ENCODE measurements at places on chromosomes 4 and X.

- no peak for DNase-seq
These were observed 162.8 kb downstream of the FBXO8 start for GRCh38 chr4:174120446-174121295.

- no peak for DNase-seq
These were observed 176.4 kb downstream of the IL1RAPL2 start for GRCh38 chrX:104742355-104742754.

GRCh38 chr4:25101836-25102235, 58.4 kb downstream of the SEPSECS start:
- DNase-seq = no peak

- no peak for DNase-seq
These were observed 566.4 kb upstream of the DIPK2B start for GRCh38 chrX:45766981-45767501.

DNA sequence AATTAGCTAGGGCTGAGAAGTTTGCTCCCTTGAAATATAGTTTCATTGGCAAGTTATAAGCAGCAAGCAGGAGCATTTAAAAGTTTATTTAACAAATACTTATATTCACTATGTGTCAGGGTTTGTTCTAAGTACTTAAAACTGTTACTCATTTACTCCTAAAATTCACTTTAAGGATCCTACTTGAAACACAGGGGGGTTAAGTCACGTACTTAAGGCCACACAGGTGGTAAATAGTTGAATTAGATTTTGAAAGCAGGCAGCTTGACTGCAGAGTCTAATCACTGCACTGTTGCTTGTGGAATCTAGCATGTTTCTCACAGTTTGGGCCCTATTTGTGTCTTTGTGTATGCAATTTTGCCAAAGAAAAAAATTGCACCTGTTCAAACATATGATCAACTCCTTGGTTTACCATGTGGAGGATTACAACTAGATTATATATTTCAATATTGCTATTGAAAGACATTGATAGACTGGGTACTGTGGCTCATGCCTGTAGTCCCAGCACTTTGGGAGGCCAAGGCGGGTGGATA, 7.6 kb downstream of the SGMS2 start:
- no peak for DNase-seq

DNA sequence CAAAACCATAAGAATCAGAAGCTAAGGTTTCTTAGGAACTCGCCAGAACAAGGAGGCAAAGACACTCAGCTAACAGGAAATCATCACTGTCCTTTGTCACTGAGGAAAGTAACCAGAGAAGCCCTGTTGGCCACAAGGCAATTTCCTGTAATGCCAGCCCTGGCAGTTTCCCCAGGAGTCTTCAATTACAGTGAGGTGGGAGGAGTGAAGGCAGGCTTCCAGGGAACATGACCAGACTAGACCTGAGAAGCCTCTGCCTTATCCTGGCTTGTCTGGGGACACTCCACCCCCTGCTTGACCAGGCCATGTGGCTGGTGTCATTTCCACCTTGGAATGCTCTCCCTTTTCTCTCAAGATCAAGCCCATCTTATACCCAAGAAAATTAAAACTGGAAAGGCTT, 125.3 kb downstream of the COL4A6 start:
- no peak for DNase-seq

DNA sequence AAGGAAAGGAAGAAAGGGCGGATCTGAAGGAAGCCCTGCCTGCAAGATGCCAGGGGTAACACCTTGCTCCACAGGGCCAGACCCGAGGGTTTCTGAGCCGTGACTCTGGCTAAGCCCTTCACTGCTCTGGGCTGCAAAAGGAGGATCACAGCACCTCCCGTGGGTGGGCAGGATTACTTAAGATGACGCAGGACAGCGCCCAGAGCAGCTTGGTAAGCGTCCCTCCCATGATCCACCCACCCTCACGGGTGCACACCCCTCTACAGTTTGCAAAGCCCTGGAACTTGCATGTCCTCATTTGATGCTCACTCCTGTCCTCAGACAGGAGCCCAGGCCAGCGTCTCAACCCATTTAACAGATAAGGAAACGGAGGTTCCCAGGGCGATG, 64.9 kb downstream of the CRMP1 start:
- no peak for DNase-seq

DNA sequence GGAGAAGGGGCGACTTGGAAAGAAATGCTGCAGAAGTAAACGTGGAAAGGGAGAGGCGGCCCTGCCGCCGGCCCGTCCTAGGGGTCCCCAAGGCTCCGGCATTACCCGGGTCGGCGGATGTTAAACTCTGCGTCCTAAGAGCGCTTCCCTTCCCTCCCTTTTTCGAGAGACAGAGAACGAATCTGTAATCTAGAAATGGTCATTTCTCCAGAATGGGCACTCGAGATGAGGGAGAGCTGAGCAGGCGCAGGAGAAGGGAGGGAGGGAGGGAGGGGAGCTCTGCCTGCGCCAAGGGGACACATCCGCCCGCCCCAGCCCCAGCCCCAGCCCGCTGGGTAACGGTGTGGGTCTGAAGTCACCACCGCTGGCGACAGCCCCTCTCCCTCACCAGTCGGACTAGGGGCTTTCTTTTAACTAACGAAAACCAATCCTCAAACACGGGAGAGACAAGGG, 1.7 kb downstream of the HCFC1 start:
- DNase-seq = no peak

GRCh38 chr4:56748271-56748670, 67.2 kb upstream of the HOPX start:
- no peak for DNase-seq

DNA sequence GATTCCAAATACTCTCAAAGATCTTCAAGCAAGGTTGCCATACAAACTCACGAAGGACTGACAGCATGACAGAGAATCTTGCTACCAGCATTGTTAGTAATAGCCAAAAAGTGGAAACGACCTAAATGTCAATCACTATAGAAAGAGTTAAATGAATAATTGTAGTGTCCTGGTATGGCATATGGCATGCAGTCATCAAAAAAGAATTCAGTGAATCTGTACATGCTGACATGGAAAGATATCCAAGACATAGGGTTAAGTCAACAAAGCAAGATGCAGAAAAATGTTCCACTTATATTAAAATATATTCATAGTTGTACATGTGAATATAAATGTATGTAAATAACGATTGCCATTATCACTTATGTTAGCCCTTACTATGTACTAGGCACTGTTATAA, 37.6 kb downstream of the SRPX2 start:
- no peak for DNase-seq

DNA sequence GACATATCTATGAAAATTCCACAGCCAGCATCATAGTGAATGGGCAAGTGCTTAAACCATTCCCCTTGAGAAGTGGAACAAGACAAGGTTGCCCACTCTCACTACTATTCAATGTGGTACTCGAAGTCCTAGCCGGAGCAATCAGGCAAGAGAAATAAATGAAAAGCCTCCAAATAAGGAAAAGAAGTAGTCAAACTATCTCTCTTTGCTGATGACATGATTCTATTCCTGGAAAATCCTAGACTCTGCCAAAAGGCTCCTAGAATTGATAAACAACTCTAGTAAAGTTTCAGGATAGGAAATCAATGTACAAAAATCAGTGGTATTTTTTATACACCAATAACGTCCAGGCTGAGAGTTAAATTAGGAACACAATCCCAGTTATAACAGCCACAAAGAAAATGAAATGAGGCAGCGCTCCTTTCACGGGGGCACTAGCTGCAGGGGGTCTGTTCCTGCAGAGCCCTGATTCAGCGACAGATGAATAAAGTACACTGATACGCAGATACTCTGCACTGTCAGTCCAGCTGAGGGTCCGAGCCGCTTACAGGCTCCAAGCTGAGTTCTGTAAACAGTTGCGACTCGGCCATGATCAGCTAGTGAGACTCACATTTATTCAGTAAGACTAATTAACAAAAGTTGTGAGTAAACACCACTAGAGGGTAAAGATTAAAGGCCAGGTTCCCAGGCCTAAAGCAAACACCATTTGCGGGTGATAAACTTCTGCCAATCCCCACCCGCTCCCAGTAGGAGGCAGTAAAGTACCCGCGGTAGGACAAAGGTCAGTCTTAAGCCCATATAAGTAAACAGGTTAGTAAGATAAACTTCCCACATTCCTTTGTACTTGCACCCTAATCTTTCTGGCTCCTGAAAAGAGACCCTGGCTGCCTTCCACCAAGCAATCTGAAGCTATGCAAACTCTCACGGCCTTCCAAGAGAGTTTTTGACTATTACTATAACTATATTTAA, 290.6 kb upstream of the GRID2 start:
- DNase-seq = no peak

DNA sequence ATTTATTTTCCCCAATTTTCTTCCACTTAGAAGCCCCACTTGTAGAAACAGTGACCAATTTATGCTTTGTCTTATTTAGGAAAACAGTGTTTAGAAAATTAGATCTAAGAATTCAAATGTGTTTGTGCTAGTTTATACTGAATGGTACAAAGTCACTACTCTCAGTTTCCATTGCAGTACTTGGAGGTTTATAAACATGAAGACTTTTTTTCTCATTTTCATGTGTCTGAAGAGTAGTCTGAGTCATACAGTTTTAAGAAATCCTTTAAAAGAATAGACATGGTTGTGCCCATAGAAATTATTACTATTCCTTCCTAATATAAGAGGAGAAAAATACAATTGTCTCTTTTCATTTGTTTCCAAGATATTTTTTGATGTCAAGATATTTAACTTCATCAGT, 458.7 kb downstream of the NAF1 start:
- no peak for DNase-seq

GRCh38 chrX:48196745-48197201, at the start of gene SSX5:
Gene SSX5 (minus strand): TSS chrX:48196795. CDS start chrX:48195358, 1,437 bp downstream.
- no peak for DNase-seq

DNA sequence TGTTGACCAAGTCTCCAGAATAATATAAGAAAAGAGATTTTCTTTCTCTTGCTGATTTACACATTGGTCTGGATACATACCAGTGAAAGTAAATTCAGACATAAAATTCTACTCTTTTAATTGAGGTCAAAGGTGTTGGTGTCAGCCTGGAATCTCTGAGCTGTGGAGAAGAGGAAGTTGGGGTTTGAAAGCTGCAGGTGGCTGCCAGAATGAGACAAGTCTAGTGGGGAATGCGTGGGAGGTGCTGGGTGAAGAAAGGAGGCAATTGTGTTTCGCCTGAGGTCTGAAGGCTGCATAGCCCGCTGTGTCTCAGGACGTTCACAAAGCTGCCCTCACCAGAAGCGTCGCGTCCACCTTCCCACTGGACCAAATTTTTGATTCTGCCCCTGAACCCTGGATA, 31.2 kb downstream of the PHEX start:
- DNase-seq = peak; percentile 16

- no peak for DNase-seq
These were observed 3.6 kb downstream of the NEIL3 start for GRCh38 chr4:177313263-177313662.

DNA sequence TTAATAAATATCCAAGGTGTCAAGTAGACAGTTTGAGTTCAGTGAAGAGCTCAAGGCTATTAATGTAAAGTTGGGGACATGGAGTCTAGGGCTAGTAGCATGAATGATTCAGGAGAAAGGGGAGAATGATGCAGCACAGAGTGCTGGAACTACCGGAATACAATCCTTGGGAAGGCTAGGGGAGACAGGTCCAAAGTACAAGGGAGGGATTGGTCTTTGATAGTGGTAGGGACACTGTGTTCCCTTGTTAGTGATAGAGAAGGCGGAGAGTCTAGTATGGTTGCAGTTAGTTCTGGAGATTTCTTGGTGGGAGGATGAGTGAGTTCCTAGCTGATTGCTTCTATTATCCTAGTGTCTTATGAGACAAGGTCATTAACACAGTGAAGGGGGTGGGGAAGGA, 8.7 kb downstream of the GCNA start:
- no peak for DNase-seq

DNA sequence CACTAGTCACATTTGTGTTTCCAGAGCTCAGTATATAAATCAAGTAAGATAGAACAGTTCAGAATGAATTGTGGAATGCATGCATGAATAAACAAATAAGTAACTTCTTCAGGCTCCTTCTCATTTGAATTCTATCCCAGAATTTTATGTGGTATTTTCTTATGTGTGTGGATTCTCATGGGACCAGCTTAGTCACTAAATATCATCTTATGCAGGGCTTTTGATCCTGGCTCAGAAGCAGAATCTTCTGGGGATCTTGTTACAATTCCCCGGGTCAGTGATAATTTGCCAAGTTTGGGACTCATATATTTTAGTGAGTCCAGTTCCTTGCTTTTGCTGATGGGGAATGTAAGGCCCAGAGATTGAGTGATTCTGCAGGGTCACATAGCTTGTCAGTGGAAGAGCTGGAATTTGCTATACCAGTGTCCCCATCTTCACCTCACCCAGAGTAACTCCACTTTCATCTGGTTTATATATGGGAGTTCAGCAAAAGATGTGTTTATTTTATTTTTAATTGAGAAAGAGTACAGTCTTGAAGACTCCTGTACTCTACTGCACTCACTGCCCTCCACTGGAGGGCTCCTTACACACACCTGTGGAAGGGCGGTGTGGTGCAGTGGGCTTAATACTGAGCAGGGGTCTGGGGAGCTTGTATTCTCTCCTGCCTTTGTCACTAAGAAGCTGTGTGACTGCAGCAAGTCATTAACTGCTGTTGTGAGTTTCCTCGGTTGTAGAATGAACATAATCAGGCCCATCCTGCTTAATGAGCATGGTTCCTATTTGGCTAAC, 198.2 kb upstream of the CXorf66 start:
- DNase-seq = no peak

GRCh38 chr4:109432696-109433095, 919 bp upstream of the SEC24B start:
- DNase-seq = no peak

DNA sequence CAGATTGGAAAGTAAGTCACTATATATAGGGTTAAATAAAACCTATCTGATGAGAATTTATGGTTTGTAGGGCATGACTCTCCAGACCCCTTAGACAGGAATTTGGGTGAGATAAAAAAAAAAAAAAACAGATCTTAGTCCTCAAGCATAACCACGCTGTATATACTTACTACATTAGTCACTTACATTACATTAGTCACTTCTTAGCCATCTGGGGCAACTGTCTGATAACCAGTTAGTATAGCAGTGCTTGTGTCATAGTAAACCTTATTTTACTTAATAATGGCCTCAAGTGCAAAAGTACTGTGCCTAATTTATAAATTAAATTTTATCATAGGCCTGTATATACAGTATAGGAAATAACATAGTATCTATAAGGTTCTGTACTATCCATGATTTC, 60.2 kb upstream of the RPS6KA6 start:
- DNase-seq = no peak

DNA sequence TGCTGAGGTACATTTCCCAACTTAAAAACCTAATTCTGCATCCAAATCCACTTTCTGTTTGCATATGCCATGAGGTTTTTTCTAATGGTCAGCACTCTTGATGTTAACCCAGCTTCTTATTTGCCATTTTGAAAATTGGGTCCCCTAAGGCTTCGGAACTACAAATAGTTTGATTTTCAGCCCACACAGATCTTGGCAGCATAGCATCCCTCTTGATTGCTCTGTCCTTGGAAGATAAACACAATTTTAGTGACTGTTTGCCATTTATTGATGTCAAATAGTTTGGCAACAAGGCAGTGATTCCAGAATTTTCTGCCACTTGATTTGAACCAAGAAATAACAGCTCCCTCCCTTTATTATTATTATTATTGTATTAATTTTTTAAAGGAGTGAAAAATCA, 696.9 kb downstream of the RAB28 start:
- DNase-seq = no peak

GRCh38 chrX:134676436-134676835, 18.2 kb upstream of the PLAC1 start:
- no peak for DNase-seq
